ENCODE measurements at places on chromosomes 7 and 10.

DNA sequence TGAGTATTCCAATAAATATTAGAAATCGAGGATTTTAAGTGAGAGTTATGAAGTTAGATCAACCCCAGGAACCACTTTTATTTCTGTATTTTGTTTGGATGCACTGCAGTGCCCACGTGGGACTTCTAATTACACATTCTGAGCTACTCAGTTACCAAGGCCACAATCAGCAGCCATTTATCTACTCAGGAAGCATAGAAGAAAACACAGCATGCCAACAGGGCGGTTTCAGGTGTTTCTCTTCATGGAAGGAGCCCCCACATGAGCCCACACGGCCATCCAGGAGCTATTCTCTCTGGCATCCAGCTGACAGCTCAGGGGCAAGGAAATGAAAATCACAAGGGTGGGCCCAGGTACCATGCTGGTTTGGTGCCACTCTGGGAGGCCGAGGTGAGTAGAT, 266.5 kb upstream of the MKLN1 start:
- no peak for DNase-seq

GRCh38 chr7:30934732-30935568, 23.3 kb downstream of the AQP1 start:
- no peak for DNase-seq

DNA sequence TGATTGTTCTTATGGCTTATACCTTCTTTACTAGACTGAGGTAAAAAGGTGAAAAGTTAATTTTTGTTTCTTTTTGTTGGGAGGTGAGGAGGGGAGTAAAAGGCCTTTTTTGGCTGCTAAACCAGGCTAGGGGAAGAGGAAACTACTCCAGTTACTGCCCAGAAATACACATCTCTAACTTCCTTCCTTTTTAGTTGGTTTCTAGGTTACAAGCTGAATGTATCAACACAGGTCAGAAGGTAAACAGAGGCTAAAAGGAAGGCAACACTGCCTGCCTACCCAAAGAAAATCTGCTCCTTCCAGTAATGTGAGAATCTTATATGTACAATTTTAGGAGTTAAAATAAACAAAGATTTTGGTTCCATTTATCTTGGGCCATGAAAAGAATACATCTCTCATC, 140.4 kb downstream of the NRBF2 start:
- DNase-seq: no peak

DNA sequence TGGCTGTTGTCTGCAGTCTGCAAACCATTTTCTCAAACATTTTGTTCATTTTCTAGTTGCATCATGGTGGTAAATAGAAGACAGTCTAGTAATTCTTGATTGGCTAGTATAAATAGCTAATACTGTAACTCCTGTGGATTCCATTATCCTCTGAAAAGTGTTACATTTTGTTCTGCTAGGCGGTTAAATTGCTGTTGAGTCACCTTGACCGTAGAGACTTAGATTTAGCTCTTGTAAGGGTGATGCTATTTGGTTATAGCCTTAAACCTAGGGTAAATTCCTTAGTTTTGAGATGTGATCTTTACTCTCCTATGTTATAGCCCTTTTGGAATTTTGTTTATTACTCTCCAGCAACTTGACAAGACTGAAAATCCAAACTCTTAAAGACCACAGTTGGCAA, 58.8 kb downstream of the SHOC2 start:
- no peak for DNase-seq
